Activated CD4-positive, alpha-beta T cell treated with anti-CD3 and anti-CD28 coated beads for 36 hours (primary cell): ENCODE measurements at places on chromosomes 7 and 10. TPM values are rescaled to one million over a fixed set of nuclear protein-coding genes. Genes with fewer than 3 reads are reported as not detected.

The NAT16 gene
- not detected for total RNA-seq

The ZNF239 gene
- total RNA-seq = 2.7 TPM

The TAS2R4 gene
- 0.60 TPM for total RNA-seq

The C7orf57 gene
- 0.33 TPM for total RNA-seq

The TLX1 gene
- total RNA-seq = not detected

The LRRN3 gene
- 8.0 TPM for total RNA-seq

The EDRF1 gene
- total RNA-seq = 29.6 TPM
